ENCODE measurements at places on chromosomes 4 and X. TPM values are rescaled to one million over a fixed set of nuclear protein-coding genes. Genes with fewer than 3 reads are reported as not detected.

Gene ADGRG4
- total RNA-seq = not detected

Gene GLUD2
- total RNA-seq = 0.55 TPM

Gene EFHC2
- total RNA-seq = not detected

GRCh38 chr4:136992032-136992431, 540.3 kb downstream of the PCDH18 start:
- DNase-seq = no peak
- H3K36me3 ChIP-seq = no peaks in the 10 kb centered on the region
- no peaks in the 10 kb centered on the region for H3K4me1 ChIP-seq
- no peak overlapping the region for H3K27ac ChIP-seq

Gene RPS6KA6
- total RNA-seq = 5.9 TPM

DNA sequence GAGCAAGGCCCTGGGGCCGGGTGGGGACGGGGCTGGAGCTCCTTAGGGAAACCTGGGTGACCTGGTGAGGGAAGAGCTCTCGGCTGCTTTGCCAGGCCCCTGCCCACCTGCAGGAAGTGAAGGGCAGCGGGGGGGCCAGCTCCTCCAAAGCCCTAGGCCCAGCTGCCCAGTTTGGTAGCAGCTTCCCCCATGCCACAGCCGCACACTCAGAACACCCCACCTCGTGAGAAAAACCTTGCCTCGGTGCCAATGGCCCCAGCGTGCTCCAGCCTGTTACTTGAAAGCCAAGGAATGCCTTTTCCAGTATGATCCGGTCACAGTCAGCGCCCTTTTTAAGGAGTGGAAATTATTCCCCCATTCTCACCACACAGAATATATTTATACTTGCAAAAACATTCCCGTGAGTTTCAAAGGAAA, 38.3 kb downstream of the ACOX3 start:
- H3K4me3 ChIP-seq = no peak overlapping the region
- H3K27ac ChIP-seq = no peak overlapping the region
- DNase-seq = no peak
- no peaks in the 10 kb centered on the region for H3K4me1 ChIP-seq

Gene RGN
- total RNA-seq = not detected

Gene ZAR1
- total RNA-seq = not detected

GRCh38 chrX:129115104-129115503, 408.2 kb downstream of the SMARCA1 start:
- H3K27ac ChIP-seq = no peak overlapping the region
- H3K36me3 ChIP-seq = no peaks in the 10 kb centered on the region
- no peaks in the 10 kb centered on the region for H3K27me3 ChIP-seq
- H3K4me3 ChIP-seq = no peak overlapping the region
- H3K4me1 ChIP-seq = no peaks in the 10 kb centered on the region

- H3K4me1 ChIP-seq = no peaks in the 10 kb centered on the region
- H3K27ac ChIP-seq = no peak overlapping the region
- no peak overlapping the region for H3K4me3 ChIP-seq
- DNase-seq = no peak
- no peaks in the 10 kb centered on the region for H3K27me3 ChIP-seq
- peaks cover 42% of the 10 kb centered on the region for H3K36me3 ChIP-seq
Observed at GRCh38 chr4:110616238-110617074, 6.4 kb downstream of the PITX2 start.

Gene NSUN7
- total RNA-seq = not detected

Gene RTL5
- total RNA-seq = 1.8 TPM

DNA sequence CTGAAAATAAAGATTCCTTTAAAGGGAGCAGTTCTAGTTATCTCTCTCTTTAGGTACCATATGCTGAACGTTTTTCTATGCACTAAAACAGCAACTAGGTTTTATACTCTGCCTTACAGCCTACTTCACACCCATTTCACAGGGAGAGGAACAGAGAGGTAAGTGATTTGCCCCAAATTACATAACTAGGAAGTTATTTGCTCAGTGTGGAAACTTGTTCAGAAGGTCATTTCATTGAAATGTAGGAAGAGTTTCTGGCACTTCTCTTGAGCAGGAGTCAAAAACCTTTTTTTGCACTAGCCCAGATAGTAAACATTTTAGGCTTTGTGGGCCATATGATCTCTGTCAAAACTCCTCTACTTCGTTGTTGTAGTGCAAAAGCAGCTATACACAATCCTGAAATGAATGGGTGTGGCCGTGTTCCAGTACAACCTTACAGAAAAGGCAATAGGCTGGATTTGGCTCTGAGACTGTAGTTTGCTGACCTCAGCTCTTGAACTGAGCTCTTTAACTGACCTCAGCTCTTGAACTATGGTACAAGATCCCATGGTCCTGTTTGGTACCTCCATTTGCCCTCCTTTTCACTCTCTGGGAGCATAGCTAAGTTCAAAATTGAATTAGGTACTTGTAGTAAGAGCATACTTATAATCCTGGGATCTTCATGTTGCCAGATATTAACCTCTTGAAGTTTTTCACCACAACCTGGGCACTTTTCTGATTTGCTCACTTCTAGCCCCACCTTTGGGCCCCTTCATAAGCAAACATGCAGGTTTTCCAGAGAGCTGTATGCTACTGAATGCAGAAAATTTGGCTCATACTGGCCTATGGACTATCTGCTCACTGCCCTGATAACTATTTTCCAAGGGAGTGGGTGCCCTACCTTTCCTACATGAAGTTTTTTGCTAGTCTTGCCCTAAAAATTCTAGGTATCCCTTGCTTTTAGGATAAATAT, 53.3 kb downstream of the AR start:
- H3K27ac ChIP-seq = no peak overlapping the region
- no peak for DNase-seq
- H3K36me3 ChIP-seq = no peaks in the 10 kb centered on the region
- H3K27me3 ChIP-seq = no peaks in the 10 kb centered on the region

Gene ZNF732
- total RNA-seq = not detected

Gene PARM1
- total RNA-seq = not detected

DNA sequence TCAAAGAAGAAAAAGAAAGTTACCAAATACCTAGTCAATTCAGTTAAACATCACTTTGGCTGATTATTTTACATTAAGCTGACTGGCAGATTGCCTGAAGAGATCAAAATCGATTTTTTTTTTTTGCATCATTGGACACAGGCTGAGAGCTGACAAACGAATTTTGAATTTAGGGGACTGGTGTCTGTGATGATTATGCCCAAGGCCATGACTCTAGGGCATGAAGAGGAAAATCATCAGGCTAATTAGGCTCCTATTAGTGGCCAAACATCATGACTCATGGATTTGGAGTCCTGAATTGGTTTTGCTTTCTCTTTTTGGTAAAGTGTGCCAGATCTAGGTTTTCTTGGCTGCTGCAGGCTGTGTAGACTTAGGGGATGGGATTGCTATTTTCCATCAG, 829.3 kb upstream of the LCORL start:
- H3K4me3 ChIP-seq = no peak overlapping the region
- no peaks in the 10 kb centered on the region for H3K27me3 ChIP-seq
- no peaks in the 10 kb centered on the region for H3K4me1 ChIP-seq
- no peak overlapping the region for H3K27ac ChIP-seq
- DNase-seq = no peak

Gene SCML1
- total RNA-seq = 20.7 TPM

- no peaks in the 10 kb centered on the region for H3K4me1 ChIP-seq
- H3K27ac ChIP-seq = no peak overlapping the region
Observed at GRCh38 chr4:140790765-140791164, 34.6 kb upstream of the TBC1D9 start.

DNA sequence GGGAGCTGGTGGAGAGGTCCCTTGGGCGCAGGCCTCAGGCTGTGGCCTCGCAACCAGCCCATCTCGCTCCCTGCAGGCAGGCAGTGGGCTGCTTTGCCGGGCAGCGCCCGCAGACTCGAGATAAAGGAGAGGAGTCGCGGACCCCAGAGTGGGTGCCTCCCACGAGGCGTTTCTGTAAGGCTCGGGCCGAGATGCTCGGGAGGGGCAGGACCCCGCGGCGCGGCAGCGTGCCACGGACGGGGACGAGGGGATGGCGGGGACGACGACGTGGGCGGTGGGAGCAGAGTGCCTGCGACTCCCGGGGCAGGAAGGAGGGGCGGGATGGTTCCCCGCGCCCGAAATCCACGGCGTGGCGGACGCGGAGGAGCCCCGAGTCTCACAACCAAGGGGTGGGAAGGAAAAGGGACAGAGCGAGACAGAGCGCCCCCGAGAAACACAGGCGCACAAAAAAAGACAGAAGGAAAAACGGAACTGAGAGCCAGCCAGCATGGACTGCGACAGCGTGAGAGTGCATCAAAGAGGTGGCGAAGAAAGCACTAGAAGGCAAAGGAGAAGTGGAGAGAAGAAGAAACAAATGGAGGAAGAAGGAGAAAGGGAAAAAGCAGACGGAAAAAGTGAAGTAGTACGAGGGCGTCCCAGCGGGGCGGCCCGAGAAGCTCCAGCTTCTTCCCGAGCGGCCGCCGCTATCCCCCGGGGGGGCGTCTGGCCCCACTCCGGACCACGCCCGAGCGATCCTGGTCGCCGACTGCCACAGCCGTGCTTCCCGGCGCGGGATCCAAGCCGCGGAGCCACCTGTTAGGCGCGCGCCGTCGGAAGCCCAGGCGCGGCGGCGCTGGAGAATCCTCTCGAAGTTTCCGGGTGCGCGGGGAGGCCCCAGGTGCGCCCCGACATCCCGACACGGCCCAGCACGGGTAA, 1.5 kb downstream of the BEND4 start:
- H3K36me3 ChIP-seq = no peaks in the 10 kb centered on the region
- H3K4me3 ChIP-seq = no peak overlapping the region
- no peak for DNase-seq
- H3K4me1 ChIP-seq = no peaks in the 10 kb centered on the region
- H3K27me3 ChIP-seq = peaks cover 16% of the 10 kb centered on the region

Gene FAM9B
- not detected for total RNA-seq

Gene FAM193A
- 4.4 TPM for total RNA-seq

Gene GUCY1A1
- total RNA-seq = not detected

- H3K36me3 ChIP-seq = no peaks in the 10 kb centered on the region
- no peak overlapping the region for H3K27ac ChIP-seq
- H3K4me1 ChIP-seq = peaks cover 23% of the 10 kb centered on the region
- no peak for DNase-seq
- no peaks in the 10 kb centered on the region for H3K27me3 ChIP-seq
Observed at GRCh38 chr4:38968668-38969067, 63.5 kb downstream of the TMEM156 start.

Gene CDKN2AIP
- 24.7 TPM for total RNA-seq

- no peak for DNase-seq
- no peak overlapping the region for H3K27ac ChIP-seq
- peaks cover 10% of the 10 kb centered on the region for H3K4me1 ChIP-seq
- no peak overlapping the region for H3K4me3 ChIP-seq
- no peaks in the 10 kb centered on the region for H3K36me3 ChIP-seq
Observed at GRCh38 chrX:37912304-37912703, 64.9 kb upstream of the DYNLT3 start.

Gene MAGEA1
- total RNA-seq = not detected

Gene CORIN
- total RNA-seq = not detected

Gene NAT8L
- not detected for total RNA-seq

DNA sequence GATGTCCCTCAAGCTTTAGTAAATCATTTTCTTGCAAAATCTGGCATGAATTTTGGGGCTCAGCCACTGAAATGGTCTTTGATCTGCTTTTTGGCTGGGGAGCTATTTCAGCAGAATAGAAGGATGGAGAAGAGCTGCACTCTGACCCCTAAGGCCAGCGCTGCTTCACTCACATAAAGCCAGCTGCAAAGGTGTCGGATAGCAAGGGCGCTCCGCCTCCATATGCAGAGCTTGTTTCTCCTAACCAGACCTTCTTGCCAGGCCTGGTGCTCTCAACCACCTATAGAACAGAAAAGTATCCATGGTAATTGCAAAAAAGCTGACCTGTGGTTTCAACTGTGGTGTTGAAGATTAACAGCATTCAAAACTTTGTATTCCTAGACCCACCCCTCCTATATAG, 24.1 kb upstream of the COQ2 start:
- no peak overlapping the region for H3K4me3 ChIP-seq
- H3K27ac ChIP-seq = no peak overlapping the region
- H3K27me3 ChIP-seq = no peaks in the 10 kb centered on the region
- no peaks in the 10 kb centered on the region for H3K36me3 ChIP-seq

GRCh38 chr4:77344001-77344400, 187.0 kb downstream of the CCNG2 start:
- peaks cover 2% of the 10 kb centered on the region for H3K27me3 ChIP-seq
- H3K4me1 ChIP-seq = no peaks in the 10 kb centered on the region
- H3K36me3 ChIP-seq = no peaks in the 10 kb centered on the region

- H3K4me3 ChIP-seq = no peak overlapping the region
- no peaks in the 10 kb centered on the region for H3K4me1 ChIP-seq
- no peaks in the 10 kb centered on the region for H3K27me3 ChIP-seq
- H3K36me3 ChIP-seq = no peaks in the 10 kb centered on the region
- DNase-seq = no peak
Observed at GRCh38 chr4:5615496-5616075, 92.8 kb downstream of the EVC2 start.

Data from SJSA1 (cell line).